Endothelial cell (in vitro differentiated cells): ENCODE measurements at places on chromosomes 3 and 15.

- DNase-seq: no peak
These were observed 114.2 kb downstream of the ASB7 start for GRCh38 chr15:100716456-100717085.

DNA sequence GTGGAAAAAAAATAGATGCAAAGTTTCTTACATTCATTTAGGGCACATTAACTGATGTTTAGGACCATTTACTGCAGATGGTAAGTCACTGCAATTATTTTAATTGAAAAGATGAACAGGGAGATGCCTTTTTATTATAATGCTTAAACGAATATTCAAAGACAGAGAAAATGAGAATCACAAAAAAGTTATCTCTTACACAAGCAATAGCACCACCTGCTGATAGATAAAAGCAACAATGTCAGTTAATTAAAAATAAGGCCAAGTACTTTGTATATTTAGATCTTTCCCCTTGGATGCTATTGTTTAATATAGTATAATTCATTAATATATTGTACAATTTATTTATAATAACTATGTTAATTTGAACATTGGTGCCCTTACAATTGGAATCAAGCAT, 55.9 kb downstream of the IFT80 start:
- no peak for DNase-seq

- DNase-seq: no peak
These were observed 51.6 kb upstream of the CPOX start for GRCh38 chr3:98645039-98645438.

DNA sequence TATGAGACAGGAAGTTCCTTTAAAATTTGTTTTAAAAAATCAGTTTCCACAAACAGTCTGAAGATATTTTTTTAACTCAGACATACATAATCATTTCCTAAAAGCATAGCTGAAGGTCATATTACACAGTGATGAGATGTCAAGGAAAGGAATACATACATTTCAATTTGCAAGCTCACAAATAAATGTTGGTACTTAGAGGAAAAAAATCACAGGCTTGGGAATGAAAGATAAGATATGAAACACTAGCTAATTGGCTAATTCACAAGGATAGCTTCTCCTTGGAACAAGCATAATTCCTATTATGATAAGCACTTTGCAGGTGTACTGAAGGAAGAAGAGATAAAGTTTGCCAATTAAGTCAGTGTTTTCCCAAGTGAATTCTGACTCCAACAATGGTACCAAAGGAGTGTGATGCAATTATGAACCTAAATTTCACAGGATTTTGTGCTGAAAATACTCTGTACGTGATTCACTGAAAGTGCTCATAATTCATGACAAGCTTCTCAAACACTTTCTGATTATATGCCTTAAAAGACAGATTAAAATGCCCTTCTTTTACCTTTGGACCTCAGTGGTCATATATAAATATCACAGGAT, 112.4 kb downstream of the FRMD5 start:
- DNase-seq: no peak

DNA sequence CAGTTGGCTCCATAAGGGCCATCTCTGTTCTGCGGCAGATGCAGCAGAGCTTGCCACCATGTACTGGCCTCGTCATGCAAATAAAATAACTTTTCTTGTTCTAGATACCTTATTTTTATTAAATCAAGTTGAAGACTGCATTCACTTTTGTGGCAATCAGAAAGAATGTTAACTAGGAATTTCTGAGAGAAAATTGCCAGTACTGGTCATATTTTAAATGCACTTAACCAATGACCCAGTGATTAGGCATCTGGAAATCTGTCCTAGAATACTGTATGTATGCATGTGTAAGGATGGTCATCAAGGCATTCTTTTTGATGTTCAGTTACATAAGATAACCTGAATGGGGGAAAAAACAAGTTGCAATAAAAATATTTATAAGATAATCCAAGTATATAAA, 34.2 kb upstream of the CSPG5 start:
- DNase-seq: no peak

- DNase-seq: no peak
These were observed 532.5 kb upstream of the KCNMB2 start for GRCh38 chr3:178003756-178004155.

DNA sequence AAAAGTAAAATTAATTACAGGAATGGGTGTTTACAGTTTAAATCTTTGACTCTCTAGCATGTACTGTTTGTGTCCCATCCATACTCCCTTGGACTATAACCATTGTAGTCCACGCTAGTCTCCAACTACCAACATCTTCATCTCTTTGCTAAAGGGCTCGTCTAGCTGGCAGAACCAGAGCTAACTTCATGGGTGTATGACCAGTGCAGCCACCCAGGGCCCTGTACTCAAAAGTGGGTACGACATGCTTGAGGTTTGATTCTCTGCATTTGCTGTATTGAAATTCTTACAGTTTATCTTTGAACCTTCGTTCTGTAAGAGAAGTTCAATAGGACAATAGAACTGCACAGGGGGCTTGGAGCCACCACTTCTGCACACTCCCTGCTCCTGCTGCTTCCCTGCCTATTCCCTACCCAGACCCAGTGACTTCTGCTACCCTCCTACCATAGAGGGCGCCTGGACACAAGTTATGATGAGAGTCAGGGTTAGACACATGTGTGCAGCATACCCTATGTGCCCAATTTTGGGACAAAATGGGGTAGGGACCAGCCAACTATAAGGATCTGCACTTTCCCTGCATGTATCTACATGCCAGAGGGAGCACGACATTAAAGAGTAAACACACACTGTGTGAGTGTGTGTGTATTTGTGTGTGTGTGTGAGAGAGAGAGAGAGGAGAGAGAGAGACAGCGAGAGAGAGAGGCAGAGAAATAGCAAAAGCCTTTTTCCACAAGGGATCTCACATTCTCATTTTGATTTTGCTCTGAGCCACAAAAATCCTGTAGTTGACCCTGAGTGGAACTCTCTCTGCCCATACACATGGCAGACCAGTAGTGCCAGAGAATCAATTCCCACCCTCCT, 59.0 kb upstream of the NECTIN3 start:
- peak; percentile 22 for DNase-seq

- DNase-seq: no peak
These were observed 20.0 kb downstream of the PRKCD start for GRCh38 chr3:53181024-53181371.

GRCh38 chr3:41318520-41318919, 119.2 kb downstream of the CTNNB1 start:
- DNase-seq: no peak

DNA sequence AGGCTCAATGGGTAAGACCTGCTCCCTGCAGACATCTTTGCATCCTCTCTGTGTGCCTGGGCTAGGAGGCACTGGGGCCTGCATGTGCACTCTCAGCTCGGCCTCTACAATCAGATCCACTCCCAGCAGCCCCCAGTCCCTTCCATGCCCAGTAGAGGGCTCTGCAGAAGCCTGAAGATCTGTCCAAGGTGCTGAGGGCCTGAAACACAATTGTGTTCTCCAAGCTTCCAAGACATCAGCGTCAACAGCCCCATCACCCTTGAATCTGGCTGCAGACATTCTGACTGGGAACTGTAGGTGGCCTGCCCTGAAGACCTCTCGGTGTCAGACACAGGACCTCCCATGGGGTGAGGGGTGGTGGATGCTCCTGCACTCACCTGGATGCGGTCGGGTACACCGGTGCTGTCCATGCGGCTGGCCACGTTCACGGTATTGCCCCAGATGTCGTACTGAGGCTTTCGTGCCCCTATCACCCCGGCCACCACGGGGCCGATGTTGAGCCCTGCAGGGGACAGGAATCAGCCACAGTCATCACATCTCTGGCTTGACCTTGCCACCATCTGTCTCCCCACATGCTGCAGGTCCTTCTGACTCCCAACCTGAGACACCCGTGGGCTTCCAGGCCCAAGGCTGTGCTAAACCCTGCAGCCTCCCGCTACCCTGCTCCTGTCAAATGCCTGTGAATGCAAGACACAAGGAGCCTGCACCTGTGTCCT, 84.7 kb downstream of the SEC22A start:
- peak; percentile 78 for DNase-seq

GRCh38 chr3:29827756-29828155, 546.9 kb downstream of the RBMS3 start:
- no peak for DNase-seq
